ENCODE measurements at places on chromosomes 12 and 14.
A peak's percentile ranks its signal among the peaks of the same experiment; 100 is the strongest.

DNA sequence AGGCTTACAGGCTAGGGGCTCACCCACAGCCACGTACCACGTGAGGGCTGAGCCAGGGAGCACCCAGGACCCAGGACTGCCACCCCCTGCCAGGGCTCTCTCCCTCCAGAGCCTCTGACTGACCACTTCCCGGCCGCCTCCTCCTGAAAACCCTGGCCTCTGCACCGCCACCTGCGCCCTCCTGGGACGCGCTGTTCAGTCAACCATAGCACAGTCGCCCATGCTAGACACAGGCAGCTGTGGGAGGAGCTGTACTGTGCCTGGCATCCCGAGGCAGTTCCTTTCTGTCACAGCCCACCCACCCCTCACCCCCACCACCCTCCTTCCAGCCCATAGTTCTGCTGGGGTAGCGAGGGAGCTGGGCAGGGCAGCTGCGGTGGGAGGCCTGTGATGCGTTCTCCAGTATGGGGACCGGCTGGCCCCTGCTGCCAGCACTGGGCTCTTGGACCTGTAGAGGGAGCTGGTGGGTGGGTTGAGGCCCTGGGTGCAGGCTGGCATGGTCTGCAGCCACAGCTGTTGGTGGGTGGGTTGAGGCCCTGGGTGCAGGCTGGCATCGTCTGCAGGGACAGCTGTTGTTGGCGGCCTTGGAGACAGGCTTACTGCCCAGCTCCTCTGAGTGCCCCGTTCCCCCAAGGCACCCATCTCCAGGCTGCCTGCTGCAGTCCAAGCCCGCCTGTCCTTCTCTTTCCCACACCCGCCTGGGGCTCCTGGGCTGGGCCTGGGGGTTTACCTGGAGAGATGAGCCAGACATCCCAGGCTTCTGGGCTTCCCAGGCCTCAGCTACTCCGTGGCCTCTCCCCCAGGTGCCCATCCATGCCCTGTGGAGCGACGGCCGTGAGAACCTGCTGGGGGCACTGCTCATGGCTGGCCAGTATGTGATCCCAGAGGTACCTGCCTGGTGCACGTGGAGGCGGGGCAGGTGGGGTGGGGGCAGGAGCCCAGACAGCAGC is 11.5 kb downstream of the ASPG start:
- no peak for DNase-seq

DNA sequence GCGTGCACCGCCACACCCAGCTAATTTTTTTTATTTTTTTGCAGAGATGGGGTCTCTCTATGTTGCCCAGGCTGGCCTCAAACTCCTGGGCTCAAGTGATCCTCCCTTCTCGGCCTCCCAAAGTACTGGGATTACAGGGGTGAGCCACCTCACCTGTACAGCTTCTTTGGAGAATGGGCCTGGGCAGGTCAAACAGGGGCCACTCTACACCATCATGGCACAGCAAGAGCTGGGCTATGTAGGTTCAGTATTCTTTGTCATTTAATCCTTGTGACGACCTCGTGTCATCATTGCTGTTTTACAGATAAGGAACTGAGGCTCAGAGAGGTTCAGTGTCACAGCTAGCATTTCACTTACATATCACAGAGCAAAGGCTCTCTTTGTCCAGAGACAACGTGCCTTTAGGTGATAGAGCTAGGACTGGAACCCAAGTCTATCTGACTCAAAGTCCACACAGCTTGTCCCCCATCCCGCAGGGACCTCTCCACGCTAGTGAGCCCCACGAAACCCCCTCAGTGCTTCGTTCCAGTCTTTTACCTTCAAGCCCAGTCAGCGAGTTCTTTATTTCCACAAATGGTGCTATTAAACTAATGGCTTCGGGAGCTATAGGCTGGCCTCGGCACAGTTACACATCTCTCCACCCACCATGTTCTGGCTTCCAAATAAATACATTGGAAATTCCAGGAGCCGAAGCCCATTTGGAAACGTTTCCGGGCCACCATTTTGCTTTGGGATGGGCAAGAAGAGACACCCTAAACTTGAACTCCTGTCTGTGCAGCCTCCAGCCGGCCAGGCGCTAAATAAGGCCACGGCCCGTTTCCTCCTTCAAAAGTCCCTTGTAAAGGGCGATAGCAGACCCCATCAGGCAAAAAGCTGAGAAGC is 660 bp upstream of the MAP1LC3B2 start:
- no peak for DNase-seq

GRCh38 chr14:74475678-74476077 is 17.4 kb downstream of the NPC2 start:
- DNase-seq = no peak

DNA sequence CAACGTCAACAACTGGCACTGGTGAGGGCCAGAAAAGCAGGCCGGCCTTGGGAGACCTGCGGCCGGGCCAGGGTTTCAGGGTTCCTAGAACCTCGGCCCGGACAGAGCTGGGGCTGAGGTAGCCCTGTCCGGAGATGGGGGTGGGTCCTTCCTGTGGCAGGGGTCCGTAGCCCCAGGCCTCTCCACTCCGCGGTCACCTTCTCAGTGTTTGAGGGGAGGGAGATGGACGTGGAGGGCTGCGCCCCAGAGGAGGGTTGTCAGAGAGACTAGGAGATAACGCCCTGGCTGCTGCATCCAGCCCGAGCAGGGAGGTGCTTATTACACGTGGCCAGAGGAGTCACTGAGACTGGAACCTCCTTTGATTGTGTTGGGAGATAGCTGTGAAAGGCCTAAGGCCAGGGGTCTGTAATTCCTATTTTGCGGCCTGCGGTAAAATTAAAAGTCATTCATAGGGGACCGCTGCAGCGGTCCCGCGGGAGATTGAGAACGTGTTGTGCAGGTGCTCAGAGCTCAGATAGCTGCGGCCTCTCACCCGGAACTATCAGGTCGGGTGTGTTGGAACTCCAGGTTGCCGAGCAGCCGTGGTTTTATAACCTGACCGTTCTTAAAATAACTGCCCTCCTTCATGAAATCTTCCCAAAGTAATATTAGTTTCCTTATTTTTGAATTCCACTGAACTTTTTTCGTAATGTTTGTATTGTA is 507 bp downstream of the AHSA1 start:
- DNase-seq = peak; percentile 19

DNA sequence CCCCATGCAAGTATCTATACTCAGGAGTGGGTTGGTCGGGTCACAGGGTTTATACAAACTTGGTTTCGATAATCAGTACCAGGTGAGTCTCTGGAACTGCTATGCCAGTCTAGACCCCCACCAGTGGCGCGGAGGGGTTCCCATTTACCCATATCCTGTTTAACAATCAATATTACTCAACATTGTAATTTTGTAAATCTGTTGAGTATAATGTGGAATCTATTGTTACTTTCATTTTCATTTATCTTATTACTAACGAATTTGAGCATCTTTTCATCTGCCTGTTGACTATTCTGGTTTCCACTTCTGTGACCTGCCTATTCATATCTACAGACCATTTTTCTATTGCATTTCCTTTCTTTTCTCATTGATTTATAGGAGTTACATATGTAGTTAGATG is 275.2 kb upstream of the CRY1 start:
- no peak for DNase-seq

- peak; percentile 36 for DNase-seq
Measured at GRCh38 chr12:55707841-55708694, at the start of gene ITGA7. TSS of gene ITGA7 (minus strand) at chr12:55707904. CDS start at chr12:55707682, 222 bp downstream.

DNA sequence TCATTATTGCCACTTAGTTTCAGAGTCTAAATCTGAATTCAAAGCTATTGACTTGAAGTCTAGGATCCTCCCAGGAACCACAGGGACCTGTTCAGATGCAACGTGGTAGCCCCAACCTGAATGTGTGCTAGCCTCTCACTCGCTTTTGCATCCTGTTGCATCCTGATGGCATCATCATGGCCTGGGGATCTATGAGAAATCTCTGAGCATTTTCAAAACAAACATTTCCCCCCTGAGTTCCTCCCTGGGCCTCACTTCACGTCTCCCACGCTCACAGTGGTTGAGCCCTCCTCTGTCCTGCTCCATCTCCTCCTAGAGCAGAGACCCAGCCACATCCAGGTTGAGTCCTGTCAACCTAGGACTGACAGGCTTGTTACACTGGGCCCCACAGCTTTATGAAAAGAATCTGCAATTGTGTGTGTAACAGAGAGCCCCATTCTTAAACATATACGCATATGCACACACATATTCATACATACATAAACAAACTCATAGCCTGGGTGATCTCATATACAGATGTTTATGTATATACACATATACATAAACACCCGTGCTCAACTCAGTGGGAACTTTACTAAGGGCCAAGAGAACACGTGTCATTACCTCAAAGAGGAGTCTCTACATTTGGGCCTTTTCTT is 5.4 kb upstream of the KRT72 start:
- no peak for DNase-seq

- DNase-seq = no peak
Measured at GRCh38 chr14:103869406-103870143, 22.2 kb upstream of the PPP1R13B start.

- DNase-seq = no peak
Measured at GRCh38 chr12:58608711-58609110, 311.6 kb downstream of the LRIG3 start.

GRCh38 chr12:72330301-72330700 is 58.1 kb downstream of the TRHDE start:
- DNase-seq = no peak
